T1000 (cell line): ENCODE measurements at places on chromosomes 11 and 22.

DNA sequence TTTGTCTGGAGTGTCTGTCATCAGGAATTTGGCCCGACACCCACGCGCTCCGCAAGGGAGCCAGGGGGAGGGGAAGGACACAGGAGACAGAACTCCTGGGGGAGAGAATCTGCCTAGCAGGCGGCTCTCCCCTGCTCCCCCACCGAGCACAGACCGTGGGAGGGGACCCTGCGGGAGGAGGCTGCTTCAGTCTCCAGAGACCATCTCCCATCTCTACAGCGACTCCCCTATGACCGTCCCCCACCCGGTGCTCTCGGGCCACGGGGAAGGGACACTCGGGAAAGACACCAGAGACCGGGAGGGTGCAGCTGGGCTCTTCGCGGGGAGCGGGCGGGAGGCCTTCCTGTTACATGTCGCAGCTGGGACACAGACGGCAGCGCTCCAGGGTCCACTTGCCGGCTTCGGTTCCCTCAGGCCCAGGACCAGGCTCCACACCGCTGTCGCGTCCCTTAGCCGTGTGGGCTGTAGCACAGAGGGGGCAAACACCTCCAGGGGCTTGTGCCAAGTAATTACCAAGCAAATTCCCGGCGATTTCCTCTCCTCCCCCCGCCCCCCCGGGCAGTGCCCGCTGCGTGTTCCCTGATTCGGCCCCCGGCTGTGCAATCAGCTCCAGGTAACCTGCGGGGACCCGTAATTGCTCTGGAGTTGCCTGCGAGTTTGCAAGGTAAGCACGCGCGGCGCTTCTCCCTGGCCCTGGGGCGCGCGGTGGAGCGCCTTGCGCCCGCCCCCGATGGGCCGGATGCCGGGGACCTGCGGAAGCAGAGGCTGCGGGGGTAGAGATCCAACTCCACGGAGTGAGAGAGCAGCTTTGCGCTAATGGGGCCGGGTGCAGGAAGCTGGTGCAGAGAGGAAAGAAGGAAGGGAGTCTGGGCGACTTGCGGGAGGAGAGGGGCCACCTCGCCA is 155.1 kb upstream of the CADM1 start:
- no peak for DNase-seq

- no peak for DNase-seq
Observed at GRCh38 chr11:3225826-3226750, 6.1 kb downstream of the MRGPRE start.

DNA sequence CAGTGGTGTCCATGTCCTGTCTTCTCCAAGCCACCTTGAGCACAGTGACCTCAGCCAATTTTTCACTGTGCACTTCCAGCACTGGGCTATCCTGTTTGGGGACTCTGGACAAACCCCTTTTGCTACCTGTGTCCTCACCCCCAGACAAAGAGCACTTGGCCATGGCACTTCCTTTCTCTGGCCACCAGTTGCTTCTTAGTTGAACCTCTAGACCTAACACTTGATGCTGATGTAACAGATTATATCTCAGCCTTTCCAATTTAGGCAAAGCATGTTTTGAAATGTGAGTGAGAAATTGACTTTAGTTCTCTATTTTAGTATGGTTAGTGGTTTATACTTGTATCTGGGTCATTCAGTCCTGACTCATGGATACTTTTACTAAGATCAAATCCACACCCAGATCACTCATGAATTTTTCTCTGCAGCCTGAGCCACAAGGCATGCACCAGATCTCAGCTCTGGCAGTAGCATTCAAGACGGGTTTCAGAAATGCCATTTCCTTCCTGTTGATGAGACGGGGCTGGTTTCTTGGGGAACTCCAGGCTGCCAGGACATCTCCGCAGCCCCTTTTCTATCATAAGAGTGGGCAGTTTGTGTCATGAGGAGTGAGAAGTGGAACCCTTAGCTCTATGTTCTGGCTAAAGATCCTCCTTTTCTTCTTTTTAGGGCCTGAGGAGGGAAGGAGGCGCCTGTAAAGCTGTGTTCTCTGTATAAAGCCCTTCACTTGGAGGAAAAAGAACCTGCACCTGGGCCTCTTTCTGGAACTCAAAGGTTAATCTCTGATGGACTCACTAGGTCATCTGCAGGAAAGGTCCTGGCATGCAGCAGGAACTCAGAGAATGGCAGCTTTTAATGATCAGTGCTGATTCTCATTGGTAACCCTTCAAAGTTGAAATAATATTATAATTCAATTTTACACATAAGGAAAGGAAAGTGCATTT is 185.6 kb upstream of the TENM4 start:
- no peak for DNase-seq

DNA sequence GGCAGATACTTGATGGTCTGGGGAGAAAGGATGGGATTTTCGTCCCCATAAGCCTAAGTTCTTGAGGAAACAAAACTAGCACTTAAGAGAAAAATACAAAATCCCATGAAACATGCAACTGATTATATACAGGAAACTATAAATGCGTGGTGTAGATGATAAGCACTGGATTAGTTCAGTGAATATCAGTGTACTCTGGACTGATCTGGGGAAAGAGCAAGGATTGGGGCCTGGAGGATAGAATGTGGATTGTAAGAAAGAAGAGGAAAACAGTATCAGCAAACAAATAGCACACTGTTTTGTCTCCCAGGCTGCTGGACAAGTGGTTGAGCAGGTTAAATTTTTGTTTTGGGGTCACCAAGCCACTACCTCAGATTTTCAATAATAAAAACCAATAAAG is 49.8 kb downstream of the DCUN1D5 start:
- no peak for DNase-seq

DNA sequence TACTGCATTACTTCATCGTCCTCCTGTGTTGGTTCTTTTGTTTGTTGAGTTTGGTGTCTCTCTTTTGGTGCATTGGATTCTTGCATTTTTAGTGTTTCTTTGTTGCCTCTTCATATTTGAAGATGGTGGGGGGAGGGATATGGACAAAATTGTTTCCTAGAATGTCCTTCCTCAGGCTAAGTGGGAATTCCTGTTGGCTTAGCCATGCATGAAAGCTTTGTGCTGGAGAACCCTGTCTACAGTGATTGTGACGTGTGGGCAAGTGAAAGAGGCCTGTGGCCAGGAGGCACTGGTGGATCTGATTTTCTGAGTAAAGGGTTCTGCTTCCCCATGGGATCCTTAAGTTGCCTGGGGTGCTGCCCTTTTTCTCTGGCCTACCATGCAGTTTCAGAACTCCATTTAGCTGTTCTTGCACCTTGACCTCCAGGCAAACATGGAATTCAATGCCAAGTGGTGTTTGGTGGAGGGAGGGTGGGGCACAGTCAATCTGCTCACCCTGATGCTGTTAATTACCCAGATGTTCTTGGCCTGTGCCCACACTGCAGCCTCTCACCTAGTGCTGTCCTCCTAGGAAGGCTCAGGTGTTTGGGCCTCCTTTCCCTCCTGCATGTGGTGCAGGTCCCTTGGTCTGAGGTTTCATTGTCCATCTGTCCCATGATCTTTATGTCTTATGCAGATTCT is 46.3 kb upstream of the SLC22A12 start:
- DNase-seq = no peak

- no peak for DNase-seq
Observed at GRCh38 chr11:58938398-58938797, 890 bp upstream of the GLYATL1 start.

DNA sequence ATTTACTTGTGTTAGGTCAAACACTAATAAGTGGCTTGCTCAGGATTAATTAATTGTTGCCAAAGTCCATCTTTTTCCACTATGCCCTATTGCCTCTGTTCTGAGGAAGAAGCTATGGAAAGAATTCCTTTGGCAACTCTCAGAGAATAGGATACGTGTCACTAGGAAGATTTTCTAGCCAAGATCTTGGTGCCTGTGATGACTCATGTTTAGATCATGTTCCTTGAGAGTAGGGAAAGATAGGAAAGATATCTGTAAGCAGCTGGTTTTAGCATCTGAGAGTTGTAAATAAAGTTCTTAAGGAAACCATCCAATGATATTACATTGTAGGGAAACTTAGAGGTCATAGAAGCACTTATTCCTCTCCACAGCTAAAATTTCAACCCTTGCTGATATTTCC is 15.7 kb downstream of the SLN start:
- no peak for DNase-seq
